ENCODE measurements at places on chromosomes 6 and 20.
A peak's percentile ranks its signal among the peaks of the same experiment; 100 is the strongest.

GRCh38 chr6:101800598-101800997, 407.1 kb downstream of the GRIK2 start:
- DNase-seq, result peak; percentile 30

- DNase-seq, result peak; percentile 38
Observed at GRCh38 chr20:57594092-57594951, 25.9 kb downstream of the ZBP1 start.

GRCh38 chr20:61803416-61803914, 262.2 kb downstream of the TAF4 start:
- DNase-seq, result no peak

- DNase-seq, result no peak
Observed at GRCh38 chr6:169162249-169162648, 91.4 kb downstream of the THBS2 start.

- no peak for DNase-seq
Observed at GRCh38 chr6:1346558-1347091, 34.7 kb downstream of the FOXQ1 start.

DNA sequence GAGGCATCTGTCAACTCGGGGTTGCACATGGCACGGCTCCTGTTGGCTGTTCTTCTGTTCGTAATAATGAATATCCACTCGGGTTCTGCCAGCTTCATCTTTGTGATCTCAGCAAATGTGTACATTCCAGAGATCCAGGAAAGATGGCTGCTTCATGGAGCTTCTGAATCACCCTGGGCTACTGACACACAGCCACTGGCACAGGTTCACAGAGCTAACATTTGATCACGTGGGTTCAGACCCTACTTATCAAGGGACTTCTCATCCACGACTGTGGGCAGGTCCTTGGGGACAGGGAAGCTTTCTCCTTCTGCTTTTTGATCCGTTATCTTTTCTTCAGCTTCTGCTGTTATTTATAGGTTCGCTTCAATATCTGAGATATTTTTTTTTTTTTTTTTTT, 18.1 kb downstream of the PPP1R3G start:
- no peak for DNase-seq

- no peak for DNase-seq
Observed at GRCh38 chr6:105319331-105319730, 83.6 kb downstream of the PREP start.

- DNase-seq, result no peak
Observed at GRCh38 chr6:38959138-38959537, 89.4 kb upstream of the GLP1R start.

DNA sequence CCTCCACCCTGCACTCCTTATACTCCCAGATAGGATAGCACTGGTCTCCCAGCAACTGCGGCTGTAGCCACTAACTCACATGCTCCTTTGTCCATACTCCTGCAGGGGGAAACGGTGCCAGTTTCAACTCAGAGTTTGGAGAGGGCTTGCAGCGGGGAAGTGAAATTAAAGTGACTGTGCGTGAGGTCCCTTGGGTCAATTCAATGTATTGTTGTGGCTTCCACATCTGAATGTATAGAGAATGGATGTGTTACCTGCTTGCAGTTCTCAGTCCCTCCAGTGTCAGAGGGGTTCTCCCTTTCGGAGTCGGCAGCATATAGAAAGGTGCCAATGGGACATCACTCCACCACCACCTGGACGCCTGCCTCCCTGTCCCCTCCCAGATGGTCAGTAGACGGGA, 93.6 kb upstream of the CNKSR3 start:
- peak; percentile 35 for DNase-seq

DNA sequence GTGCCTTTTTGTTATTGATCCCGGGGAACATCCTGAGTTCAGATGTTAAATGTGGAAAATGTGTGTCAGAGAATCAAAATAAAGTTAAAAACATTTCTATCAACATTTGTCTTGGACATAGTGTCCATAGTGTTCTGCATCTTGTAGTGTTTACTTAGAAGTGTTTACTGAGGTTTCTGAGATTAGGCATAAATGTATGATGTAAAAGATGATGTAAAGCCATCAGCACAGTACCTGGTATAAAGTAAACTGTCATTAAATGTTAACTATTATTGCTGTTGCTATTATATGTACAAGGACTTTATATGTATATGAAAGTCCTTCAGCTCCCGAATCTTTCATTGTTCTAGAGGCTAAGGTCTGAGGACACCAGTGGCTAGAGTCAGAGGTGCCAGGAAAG, 28.2 kb upstream of the VEGFA start:
- DNase-seq, result no peak

DNA sequence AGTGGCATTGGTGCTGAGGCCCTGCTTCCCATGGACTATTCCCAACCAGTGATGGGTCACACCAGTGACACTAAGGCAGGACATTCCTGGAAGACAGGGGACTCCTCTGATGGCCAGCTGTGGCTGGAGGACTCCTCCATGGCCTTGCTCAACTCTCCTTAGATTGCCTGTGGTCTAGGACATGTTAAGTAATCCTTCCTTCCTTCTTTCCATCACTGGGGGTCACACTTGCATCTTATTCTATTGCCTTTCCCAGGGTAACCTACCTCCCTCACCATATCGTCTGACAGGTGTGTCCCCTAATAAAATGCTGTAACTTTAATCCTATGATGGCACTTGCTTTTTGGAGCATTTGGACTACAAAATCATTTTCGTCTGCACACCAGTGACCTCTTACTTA, 24.5 kb upstream of the HLA-A start:
- no peak for DNase-seq

GRCh38 chr20:15637950-15638754, 935.1 kb downstream of the KIF16B start:
- peak; percentile 8 for DNase-seq

GRCh38 chr6:135622081-135622480, 124.5 kb upstream of the AHI1 start:
- no peak for DNase-seq

GRCh38 chr6:17987697-17988421, 424 bp upstream of the KIF13A start:
- DNase-seq, result peak; percentile 80

DNA sequence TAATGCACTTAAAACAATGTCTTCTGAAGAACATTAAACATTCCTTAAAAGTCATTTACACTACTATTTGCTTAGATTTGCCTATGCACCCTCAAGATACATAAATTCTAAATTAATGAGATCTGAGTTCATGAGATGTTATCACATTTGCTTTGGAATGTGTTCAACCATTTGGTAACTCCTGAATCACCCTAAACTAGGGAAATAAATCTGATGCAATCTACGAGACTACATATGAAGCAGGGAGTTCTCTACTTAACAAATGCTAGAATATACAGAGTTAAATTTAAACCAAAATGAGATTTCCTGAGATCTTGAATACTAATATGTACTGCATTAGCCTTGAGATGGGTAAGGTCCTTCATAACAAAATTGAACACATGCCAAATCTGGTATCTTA, 170.1 kb downstream of the CLIC5 start:
- DNase-seq, result no peak

GRCh38 chr6:3117912-3118352, 579 bp upstream of the BPHL start:
- DNase-seq, result no peak

- no peak for DNase-seq
Observed at GRCh38 chr20:61312925-61313324, 60.9 kb downstream of the CDH4 start.

- no peak for DNase-seq
Observed at GRCh38 chr20:48814633-48815032, 13.2 kb downstream of the PREX1 start.

- DNase-seq, result peak; percentile 20
Observed at GRCh38 chr20:39829256-39829655, 859.8 kb downstream of the MAFB start.

DNA sequence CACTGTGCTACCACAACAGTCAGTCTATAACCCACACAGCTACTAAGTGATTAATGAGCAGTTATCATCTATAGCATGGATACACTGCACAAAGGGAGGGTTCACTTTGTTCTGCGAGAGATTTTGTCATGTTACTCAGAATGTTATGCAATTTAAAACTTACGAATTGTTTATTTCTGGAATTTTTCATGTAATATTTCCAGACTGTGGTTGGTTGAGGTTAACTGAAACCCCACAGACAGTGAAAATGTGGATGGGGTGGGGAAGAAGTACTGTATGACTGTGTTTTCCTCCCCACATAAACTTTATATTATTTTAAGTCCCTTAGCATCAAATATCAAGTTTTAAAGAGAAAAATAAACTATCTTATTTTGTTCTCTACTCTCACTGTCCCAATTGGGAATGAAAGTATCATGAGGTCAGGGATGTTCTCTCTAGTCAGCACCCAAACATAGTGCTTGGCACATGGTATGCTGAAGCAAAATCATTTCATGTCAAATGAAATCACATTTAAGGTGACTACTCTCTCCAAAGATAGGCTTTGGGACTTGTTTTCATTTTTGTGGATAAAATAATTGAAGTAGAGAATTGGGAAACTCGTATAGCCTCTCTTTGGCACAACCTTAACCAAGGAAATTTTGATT, 25.4 kb downstream of the DOP1A start:
- DNase-seq, result no peak

DNA sequence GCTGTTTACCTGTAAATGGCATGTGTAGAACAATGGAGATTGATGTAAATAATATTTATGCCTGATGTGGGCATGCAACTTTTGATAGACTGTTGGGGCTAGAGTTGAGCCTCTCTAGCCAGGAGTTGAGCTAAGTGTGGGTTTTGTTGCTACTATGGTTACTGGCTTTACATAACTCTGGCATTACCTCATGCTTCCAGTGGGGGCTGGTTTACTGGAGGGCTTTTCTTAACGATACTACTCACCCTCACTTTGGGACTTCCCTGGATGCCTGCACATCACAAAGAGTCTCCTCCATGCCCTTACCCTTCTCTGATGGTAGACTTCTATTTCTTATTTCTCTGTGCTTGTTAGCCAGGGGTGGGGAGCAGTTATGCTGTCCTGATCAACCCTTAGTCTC, 524.6 kb upstream of the CDH4 start:
- no peak for DNase-seq

GRCh38 chr6:170205126-170205525, 85.8 kb downstream of the DLL1 start:
- no peak for DNase-seq

DNA sequence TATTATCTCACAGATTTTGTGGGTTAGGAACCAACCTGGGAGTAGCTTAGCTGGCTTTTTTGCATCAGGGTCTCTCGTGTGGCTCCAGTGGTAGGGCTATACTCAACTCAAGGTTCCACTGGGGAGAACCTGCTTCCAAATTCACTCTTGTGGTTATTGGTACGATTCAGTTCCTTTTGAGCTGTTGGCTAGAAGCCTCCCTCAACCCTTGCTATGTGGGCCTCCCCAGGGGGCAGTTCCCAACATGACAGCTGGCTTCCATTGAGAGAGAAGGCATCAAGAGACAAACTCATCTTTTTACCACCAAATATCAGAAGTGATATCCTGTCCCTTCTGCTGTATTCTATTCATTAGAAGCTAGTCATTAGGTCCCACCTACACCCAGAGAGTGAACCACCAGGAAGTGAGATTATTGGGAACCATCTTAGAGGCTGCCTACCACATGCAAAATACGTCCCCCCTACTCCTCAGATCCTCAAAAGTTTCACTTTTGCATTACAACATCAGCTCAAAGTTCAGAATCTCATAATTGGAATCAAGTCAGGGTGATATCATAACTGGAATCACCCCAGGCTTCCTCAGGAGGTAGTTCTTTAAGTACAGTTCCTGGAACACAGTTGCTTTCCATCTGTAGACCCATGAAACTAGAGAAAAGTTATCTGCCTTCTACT, 30.9 kb downstream of the MKKS start:
- no peak for DNase-seq

GRCh38 chr6:44957156-44957555, 371.0 kb upstream of the RUNX2 start:
- DNase-seq, result no peak

- DNase-seq, result no peak
Observed at GRCh38 chr6:14873781-14874441, 372.0 kb upstream of the JARID2 start.

- peak; percentile 34 for DNase-seq
Observed at GRCh38 chr20:58389324-58389967, 417 bp downstream of the VAPB start.

DNA sequence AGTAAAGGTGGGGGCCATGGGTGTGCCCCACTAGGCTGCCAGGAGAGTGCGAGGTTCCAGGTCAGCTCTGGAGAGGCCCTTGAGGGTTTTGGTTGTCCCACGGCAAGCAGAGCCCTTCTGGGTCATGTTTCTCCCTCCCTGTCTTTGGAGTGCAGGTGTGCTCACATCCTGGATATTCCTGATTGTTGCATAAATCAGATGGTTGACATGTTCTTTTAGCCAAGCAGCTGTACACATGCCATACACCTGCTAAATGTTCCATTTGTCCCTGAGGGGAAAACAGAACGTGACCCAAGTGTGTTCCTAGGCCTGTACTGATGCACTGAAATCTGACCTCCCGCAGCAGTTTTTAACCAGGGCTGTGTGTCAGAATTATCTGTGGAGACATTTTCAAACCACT, 77.5 kb upstream of the BEND3 start:
- DNase-seq, result peak; percentile 73

DNA sequence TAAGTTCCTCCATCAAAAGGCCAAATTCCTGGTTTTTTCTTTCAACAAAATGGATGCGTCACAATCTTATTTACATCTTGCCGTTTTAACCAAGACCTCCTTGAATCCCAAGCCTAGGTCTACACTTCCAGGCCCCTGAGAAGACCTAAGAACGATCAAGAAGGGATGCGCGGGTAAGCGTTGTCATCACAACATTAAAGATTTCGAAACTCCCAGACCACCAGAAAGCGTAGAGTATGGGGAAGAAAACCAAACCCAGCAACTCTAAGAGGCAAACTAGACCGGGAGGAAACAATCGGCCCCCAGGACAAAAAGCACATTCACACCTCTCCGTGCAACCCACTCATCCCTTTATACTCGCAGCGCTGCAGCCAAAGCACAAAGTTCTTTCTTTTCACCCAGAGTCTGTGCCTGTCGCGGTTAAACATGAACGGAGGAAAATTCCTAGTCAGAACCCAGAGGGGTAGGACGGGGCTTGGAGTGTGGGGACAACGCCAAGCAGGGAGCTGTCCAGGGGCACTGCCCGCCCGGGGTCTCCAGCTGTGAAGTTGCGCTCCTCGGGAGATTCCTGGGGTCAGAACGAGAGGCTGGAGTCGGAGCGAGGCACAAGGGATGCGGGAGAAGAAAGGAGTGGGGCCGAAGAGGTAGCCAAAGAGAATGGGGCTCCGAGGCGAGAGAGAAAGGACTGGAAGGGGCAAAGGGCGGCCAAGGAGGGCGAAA, 725 bp downstream of the OSER1 start:
- no peak for DNase-seq

DNA sequence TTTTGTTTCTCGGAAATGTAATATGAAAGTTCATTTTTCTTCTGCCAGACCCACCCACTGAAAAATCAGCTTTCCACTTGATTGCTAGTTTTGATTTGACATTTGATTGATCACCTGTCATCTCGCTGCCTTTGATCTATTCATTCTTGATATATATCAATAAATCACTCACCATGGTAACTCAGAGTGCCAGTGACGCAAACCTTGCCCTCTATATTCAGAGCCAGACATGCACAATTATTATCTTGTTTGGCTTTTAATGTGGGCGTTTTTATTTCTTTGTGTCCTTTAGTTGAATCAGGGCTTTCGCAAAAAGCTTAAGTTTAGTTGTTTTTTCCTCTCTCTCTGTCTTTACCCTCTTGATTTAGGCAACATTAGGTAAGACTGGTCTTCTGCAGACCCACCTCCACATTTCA, 2.0 kb downstream of the TSHZ2 start:
- DNase-seq, result no peak

Data from NCI-H345 (cell line).